ENCODE measurements at places on chromosomes 11 and 22.

DNA sequence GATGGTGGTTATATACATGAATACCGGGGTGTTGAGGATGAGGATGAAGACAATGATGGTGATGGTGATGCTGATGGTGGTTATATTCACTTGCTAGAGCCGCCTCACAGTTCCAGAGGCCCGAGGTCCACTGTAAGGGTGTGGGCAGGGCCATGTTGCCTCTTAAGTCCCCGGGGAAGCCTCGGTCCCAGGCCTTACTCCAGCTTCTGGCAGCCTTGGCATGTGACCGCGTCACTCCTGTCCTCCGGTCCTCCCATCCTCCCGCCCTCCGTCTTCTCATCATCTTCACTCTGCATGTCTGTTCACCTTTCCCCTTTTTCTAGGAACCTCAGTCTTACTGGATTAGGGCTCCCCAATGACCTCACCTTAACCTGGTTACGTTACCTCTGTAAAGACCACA lies 54.6 kb downstream of the IGLL1 start:
- DNase-seq = no peak

GRCh38 chr11:46480166-46480726 lies 88.7 kb upstream of the CHRM4 start:
- DNase-seq = no peak

- no peak for DNase-seq
Observed at GRCh38 chr22:46514592-46515207, 22.7 kb downstream of the CELSR1 start.

GRCh38 chr11:8719211-8719649 lies 36.6 kb downstream of the RPL27A start:
- DNase-seq = no peak

DNA sequence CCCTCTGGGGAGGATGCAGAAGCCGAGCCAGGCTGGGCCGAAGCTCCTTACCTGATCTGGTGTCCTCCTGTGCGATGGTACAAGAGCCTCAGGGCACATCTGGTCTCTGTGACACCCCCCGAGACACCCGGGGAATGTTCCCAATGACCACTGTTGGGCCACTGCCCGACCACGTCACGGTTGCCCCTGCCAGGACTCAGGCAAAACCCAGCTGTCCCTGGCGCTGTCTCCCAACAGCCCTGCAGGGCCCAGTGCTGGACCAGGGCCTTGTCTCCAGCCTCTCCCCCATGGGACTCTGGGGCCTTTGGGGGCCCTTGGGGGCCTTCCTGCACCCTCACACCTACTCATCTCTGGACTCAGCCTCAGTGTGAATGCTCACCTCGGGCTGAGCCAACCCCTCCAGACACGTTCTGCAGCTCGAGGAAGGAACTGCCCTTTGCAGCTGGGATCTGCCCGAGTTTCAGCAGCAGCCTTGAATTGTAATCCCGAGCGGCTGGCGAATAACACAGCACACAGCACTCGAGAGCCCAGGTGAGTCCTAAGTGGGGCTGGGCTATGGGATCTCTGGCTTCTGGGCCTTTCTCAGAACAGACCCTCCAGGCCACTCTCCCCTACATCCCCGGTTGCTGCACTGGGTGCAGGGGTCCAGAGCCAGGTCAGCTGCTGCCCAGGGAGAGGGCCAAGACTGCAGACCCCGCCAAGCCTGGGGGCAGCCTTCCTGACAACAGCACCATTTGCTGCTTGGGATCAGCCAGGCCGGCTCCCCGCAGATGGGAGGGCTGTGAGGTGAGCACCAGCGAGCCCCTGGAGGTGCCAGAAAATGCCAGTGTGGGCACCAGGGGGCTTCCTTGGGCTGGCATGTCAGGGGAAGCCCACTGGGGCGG lies 39.8 kb downstream of the RTN4R start:
- no peak for DNase-seq

DNA sequence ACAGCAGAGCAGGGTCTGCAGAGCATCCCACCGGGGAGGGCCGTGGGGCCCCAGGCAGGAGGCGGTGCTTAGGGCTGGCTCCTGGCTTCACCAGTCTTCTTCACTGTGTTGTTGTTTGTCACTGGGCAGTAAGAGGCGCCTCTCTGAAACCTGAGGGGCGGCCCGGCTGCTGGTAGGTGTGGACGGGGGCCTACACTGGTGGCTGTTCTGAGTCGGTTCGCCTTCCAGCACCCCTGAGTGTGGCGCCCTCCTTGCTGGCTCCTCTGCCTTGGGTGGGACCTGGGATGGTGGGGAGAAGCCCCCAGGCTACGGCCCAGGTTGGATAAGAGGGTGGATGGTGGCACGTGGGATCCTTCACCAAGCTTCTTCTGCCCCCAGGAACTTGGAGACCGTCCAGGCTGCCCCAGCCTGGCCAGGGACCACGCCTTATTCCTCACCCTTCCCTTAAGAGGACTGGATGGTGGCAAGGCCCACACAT lies 10.4 kb upstream of the GRAMD4 start:
- DNase-seq = no peak

DNA sequence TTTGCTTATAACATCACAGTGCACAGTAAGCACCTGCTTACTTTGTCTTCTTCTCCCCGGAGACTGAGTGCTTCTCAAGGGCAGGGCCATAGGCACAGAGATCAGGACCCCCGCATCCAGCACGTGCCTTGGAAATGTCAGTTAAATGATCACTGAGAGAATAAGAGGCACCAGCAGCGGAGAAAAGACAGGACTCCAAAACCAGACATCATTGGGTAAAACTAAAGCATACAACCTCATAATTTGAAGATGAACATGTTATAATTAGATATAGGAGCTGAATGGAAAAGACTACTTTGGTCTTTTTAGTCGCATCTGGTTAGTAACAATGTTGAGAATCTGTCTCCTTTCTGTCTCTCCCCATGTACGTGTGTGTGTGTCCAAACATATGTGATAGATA lies 1279.9 kb downstream of the LRRC4C start:
- no peak for DNase-seq

All from stimulated activated CD8-positive, alpha-beta memory T cell treated with anti-CD3 and anti-CD28 coated beads, Interleukin-2, amount 100 ng/mL, for 1 hour (primary cell).